ENCODE measurements at places on chromosomes 2 and 18.

- DNase-seq, result no peak
These were observed 91.9 kb downstream of the MRPS9 start for GRCh38 chr2:105129722-105130232.

- DNase-seq, result no peak
These were observed 252.6 kb downstream of the AGAP1 start for GRCh38 chr2:235746257-235746934.

DNA sequence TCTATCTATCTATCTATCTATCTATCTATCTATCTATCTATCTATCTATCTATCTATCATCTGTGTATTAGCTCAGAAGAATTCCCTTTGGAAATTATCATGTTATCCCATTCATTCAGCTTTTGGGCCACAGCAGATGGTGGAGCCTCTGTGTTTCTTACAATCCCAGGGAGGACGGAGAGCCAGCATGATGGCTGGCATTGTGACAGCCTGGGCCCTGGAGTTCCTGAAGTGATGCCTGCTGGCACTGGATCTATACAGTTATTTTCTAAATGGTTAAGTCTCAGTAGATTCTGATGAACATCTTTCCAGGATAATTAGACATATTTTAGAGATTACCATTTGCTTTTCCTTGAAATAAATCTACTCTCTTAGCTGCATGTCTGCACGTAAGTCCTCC is 385.4 kb upstream of the NXPH2 start:
- no peak for DNase-seq

- DNase-seq, result no peak
These were observed 27.1 kb upstream of the FZD5 start for GRCh38 chr2:207796585-207797350.

DNA sequence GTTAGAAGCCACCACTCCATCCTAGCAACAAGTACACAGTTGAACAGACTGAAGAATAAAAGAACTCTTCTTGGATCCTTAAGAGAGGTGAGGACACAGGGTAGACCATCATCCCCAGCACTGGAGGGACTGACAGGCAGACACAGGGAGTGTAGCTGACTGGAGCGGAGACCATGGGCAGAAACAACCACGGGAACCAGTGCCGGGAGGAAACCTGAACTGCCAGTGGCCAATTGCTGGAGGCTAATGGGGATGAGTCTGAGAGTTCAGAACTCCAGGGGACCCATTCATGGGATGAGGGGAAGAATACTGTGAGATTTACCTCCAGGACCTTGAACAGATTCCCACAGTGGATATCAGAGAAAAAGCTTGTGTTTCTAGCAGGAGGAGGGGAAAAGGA is 76.8 kb downstream of the HS6ST1 start:
- DNase-seq, result no peak

DNA sequence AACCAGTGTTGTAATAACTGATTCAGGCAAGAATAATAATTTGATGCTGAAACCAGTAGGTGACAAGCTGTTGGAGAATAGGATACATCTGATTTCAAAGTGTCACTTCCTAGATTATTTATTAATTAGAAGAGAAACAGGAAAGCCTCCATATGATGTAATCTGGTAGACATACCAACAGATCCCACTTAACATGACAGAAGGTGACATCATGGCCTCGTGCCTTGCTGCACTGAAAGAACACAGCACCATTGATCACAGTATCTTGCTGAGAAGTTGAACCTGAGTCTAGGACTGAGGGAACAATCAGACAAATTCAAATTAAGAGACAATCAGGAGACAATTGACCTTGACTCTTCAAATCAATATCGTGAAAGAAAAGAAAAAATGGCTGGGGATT is 131.6 kb upstream of the DLGAP1 start:
- DNase-seq, result no peak

DNA sequence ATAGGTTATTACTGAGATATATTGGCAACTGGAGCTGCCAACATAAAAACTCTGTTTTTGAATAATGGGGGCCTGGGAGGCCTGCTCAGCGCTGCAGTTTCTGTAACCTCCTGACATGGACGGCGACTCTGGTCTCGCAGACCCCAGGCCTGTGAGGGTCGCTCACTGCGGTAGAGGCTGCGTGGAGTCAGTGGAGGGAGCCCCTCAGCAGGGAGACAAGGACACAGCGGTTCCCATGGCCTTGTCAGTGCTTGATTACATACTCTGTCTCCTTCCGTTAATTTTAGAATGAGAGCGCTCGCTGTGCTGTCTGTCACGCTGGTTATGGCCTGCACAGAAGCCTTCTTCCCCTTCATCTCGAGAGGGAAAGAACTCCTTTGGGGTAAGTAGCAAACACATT is 858 bp downstream of the TPO start:
- no peak for DNase-seq

DNA sequence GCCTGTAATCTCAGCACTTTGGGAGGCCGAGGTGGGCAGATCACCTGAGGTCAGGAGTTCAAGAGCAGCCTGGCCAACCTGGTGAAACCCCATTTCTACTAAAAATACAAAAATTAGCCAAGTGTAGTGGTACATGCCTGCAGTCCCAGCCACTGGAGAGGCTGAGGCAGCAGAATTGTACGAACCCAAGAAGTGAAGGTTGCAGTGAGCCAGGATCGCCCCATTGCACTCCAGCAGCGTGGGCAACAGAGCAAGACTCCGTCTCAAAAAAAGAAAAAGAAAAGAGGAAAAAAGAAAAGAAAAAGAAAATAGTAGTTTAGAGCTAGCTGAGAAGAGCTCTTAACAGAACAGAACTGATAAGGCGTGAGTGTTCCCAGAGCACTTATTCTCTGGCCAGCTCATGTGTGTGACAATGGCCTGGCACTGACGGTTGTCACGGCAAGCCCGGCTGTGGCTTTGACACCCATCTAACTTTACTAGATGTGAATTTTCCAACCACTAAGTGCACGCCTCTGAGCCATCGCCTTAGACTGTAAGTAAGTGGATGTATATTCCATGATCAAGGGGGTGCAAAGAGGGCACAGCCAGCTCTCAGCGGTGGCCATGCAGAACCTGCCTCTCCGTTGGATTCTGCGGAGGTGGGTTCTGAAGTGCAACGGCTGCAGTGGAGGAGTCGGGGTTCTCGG is 80.0 kb downstream of the ZNF516 start:
- no peak for DNase-seq

GRCh38 chr2:69013840-69014821 is 1.2 kb downstream of the ANTXR1 start:
- DNase-seq, result no peak

DNA sequence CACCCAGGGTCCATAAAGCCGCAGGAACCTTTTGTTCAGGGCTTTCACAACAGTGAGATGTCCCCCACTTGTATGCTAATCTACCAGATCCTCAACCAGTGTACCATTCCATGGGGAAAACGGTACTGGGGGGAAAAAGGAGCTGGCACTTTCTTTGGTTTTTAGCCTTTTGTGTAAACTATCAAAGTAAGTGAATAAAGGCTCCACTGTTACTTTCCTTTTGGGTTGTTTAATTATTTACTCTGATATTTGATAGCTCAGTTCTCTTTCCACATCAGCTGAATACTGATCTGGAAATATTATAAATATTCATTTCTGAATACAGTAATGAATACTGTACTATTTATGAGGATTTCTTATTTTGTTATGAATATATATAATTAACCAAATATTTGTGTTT is 20.3 kb downstream of the HADHA start:
- no peak for DNase-seq

GRCh38 chr2:117621326-117621725 is 193.2 kb upstream of the DDX18 start:
- DNase-seq, result no peak

- no peak for DNase-seq
These were observed 154.4 kb upstream of the COL3A1 start for GRCh38 chr2:188819792-188820191.

GRCh38 chr2:39023649-39024048 is 97.2 kb downstream of the SOS1 start:
- DNase-seq, result no peak

- DNase-seq, result no peak
These were observed 339.8 kb downstream of the DYSF start for GRCh38 chr2:71792926-71793761.

GRCh38 chr2:152925547-152926448 is 207.4 kb downstream of the ARL6IP6 start:
- no peak for DNase-seq

- no peak for DNase-seq
These were observed 879.0 kb downstream of the SLC4A3 start for GRCh38 chr2:220506466-220506865.

GRCh38 chr2:104888489-104889258 is 34.8 kb downstream of the POU3F3 start:
- no peak for DNase-seq

- DNase-seq, result no peak
These were observed 89.0 kb downstream of the MARCHF4 start for GRCh38 chr2:216283038-216283900.

DNA sequence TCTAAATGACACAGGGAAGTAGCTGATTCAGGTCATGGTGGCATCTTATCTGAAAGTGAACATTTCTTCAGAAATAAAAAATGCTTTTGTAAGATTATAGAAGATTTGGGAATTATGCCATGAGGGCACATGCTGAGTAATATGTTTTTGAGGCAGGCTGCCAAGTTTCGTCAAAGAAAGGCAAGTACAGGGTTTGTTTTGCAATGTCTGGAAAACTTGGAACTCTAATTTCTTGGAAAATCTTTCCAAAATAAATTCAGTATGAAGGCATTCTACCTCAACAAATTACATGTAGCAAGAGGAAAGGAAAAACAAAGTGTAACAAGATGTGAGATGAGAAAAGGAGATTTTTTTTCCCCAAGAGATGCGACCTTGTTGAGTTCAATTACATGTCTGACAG is 167.7 kb downstream of the PLCL1 start:
- no peak for DNase-seq

GRCh38 chr18:39600894-39601293 is 2035.3 kb upstream of the CELF4 start:
- no peak for DNase-seq

DNA sequence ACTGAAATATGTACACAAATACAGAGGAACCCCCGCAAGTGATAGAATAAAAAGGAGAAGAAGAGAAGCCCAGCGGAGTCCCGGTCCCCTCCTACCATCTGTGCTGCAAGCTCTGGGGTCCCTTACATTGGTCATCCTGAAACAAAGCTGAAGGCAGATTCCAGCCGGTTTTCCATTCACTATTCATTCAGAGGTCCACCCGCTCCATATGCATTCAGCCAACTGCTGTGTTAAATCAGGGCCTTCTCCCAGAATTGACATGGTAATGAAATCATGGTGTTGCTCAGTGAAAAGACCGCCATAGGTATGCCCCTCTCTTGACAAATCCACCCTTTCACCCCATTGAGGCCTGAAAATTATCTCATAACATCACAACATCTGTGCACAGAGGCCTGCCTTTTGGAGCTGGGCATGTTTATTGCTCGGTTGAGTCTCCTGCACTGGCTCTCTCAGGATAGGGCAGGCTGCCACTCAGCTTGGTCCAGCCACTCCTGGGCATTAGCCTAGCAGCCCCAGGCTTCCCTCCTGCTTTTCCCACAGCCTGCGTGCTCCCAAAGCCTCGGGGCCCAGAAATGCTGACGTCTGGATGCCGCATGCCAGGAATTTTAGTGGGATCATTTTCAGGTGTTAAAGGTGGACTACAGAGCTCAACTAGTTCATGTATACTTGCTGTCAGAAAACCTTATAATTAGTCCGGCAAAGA is 39.3 kb upstream of the ID2 start:
- no peak for DNase-seq

- no peak for DNase-seq
These were observed 309.8 kb downstream of the C1D start for GRCh38 chr2:67752969-67753368.

- no peak for DNase-seq
These were observed 69.3 kb downstream of the KCNG2 start for GRCh38 chr18:79866889-79867574.

All from stimulated activated CD8-positive, alpha-beta memory T cell treated with anti-CD3 and anti-CD28 coated beads, Interleukin-4, amount 100 ng/mL, for 1 hour (primary cell).